ENCODE measurements at places on chromosomes 5 and 9. TPM values are rescaled to one million over a fixed set of nuclear protein-coding genes. Genes with fewer than 3 reads are reported as not detected.

CRB2 gene
- not detected for total RNA-seq

PLAC8L1 gene
- not detected for total RNA-seq

RNF183 gene
- total RNA-seq = not detected

UGT3A2 gene
- not detected for total RNA-seq
